Muscle of arm (tissue), 14 donors: ENCODE measurements at places on chromosomes 2 and 18.

GRCh38 chr2:70043252-70043875, 43.9 kb upstream of the PCBP1 start:
- no peak for DNase-seq

DNA sequence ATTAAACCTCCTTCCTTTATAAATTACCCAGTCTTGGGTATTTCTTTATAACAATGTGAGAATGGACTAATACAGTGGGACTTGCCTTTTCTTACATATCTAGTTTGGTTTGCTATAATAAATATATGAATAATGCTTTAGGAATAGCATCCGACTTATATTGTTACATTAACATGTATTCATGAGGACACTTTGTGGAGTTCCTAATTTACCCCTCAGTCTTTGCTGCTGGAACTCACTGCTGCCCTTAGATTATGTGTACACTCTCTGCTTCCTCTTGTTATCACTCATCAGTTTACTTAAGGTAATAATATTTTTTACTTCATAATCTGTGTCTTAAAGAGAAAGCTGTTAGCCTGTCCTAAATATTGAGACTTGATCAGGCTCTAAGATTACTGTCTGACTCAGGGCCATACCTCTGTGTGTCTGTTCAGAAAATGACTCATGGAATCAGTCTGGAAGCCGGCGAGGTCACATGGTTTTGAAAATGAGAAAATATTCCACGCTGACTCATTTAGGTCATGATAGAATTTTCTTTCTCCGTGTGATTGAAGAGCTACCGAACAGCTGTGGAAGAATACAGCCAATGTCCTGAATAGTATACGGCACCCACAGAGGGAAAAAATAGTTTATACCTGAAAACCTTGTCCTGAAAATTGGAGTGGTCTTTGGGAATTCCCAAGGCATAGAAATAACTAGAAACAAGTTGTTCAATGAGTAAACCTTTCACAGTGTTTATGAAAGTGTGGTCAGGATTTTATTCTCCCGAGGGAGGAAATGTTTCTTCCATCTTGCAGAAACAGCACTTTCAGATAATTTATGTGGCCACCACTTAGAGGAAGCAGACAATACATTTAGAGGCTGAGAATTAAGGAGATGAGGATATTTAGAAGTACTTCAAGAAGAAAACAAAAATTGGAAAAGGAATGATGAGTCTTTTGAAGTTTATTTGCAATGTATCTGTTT, 156.4 kb downstream of the DSEL start:
- DNase-seq = peak; percentile 88

GRCh38 chr2:160465002-160465401, 28.6 kb downstream of the RBMS1 start:
- DNase-seq = no peak

DNA sequence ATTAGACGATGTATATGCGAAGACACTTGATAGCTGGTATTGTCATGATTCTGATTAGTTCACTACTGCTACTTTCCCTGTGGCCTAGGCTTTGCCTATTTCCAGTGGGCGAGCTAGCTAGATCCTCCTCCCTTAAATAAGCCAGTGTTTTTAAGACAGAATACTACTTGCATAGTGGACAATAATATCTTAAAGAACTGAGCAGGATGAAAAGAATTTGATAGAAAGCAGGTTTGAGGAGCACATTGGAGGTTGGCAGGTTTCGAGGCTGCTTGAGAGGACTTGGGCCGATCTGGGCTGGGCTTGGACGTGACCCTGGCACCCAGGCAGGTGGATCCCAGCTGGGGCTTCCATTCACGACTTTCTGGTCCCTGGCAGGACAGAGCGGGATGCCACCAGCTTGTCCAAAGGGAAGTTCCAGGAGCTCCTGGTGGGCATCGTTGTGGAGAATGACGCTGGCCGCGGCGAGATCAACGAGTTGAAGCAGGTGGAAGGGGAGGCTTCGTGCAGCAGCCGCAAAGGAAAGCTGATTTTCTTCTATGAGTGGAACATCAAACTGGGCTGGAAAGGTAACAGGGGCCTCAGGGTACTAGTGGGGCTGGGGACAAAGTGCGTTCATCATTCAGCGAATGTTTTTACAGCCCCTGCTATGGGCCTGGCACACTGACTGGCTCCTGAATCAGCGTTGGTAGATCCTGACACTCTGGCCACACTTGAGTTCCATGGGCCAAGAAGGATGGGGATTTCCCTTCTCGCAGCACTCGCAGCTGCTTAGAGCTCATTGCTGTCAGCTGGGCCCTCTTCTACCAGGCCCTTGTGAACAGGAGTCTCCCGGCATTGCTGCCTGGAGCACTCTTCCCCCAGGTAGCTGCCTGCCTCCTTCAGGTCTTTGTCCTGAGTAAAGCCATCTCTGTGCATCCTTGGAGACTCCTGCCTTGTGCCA, 16.9 kb downstream of the C2orf74 start:
- no peak for DNase-seq

GRCh38 chr18:63286926-63287325, 32.6 kb downstream of the BCL2 start:
- no peak for DNase-seq

GRCh38 chr2:98334439-98335078, 11.7 kb upstream of the CNGA3 start:
- DNase-seq = no peak

GRCh38 chr2:21559351-21559750, 435.6 kb downstream of the TDRD15 start:
- no peak for DNase-seq

GRCh38 chr2:202186641-202187202, 51.7 kb downstream of the SUMO1 start:
- no peak for DNase-seq

GRCh38 chr2:26507088-26507487, 29.2 kb upstream of the OTOF start:
- no peak for DNase-seq

- DNase-seq = no peak
Observed at GRCh38 chr2:1678609-1679008, 65.7 kb downstream of the PXDN start.

DNA sequence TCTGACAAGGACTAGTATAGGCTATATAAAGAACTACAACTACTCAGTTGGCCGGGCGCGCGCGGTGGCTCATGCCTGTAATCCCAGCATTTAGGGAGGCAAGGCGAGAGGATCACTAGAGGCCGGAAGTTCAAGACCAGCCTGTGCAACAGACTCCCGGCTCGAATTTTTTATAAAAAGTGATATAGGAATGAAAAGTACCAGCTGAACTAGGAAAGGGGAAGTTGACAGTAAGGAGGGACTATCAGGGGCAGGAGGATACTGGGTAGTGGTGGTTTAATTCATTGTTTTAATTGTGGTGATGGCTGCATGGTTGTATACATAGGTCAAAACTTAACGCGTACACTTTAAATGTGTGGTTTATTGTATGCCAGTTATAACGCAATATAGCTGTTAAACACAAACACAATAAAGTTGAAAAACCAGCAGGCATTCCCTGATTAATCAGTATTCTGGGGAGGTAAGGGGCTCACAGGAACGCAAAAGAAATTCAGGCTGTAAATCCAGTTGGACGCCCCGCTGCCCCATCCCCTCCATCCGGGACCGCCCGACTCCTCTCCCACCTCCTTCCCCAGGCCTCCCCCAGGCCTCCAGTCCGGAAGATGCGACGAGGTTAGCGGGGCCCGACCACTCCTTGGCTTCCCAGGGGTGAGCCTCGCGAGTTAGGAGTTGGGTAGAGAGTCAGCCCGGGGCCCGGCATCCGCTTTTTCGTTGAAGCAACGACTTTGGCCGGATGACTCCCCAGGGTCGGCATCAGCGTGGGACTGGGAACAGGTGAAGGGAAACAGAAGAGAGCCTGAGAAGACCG, 746 bp upstream of the POLR1B start:
- DNase-seq = peak; percentile 88

- no peak for DNase-seq
Observed at GRCh38 chr2:240974771-240975572, 23.4 kb upstream of the SNED1 start.

DNA sequence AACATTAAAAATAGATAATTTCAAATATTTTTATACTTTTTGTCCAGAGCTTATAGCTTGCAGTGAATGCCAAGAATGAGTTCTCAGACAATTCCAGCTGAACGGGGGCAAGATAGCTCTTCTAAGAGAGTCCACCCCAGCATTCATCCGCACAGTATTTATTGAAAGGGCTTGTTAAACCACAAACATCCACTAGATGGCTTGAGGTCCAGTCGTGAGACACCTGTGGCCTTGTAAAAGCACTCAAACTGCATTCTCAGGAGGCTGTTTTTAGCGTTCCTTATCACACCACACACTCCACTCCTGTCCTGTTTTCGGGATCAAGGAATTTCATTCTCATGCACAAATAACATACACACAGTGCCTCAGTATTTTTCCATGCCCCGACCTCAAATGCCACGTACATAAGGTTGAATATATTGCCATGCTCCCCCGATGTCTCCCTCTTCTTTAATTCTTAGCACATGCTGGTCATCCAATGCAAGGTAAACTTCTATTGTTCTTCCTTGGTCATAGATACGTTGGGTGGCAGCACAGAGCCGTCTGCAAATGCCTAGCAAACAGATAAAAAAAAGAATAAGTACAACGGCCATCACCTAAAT, 47.4 kb downstream of the DNAJC10 start:
- no peak for DNase-seq
